ENCODE measurements at places on chromosomes 2 and 18. TPM values are rescaled to one million over a fixed set of nuclear protein-coding genes. Genes with fewer than 3 reads are reported as not detected.
A peak's percentile ranks its signal among the peaks of the same experiment; 100 is the strongest.

Gene FHL2
- total RNA-seq: 1.5 TPM

Gene B3GNT7
- not detected for total RNA-seq

- no peaks in the 10 kb centered on the region for H3K36me3 ChIP-seq
- no peak for DNase-seq
- no peak overlapping the region for H3K4me3 ChIP-seq
Observed at GRCh38 chr2:201107624-201108023, 8.3 kb upstream of the CFLAR start.

- H3K4me1 ChIP-seq: peaks cover 12% of the 10 kb centered on the region
- no peak for DNase-seq
- no peaks in the 10 kb centered on the region for H3K27me3 ChIP-seq
- no peak overlapping the region for H3K4me3 ChIP-seq
- H3K36me3 ChIP-seq: no peaks in the 10 kb centered on the region
- no peak overlapping the region for H3K27ac ChIP-seq
Observed at GRCh38 chr2:153230977-153231376, 247.6 kb downstream of the RPRM start.

GRCh38 chr2:170813611-170814532, 2.8 kb upstream of the GAD1 start:
- peaks cover 2% of the 10 kb centered on the region for H3K36me3 ChIP-seq
- peak; percentile 48 for DNase-seq
- H3K27me3 ChIP-seq: peaks cover 60% of the 10 kb centered on the region
- no peak overlapping the region for H3K27ac ChIP-seq
- H3K4me3 ChIP-seq: no peak overlapping the region

GRCh38 chr2:137929519-137929916, 34.8 kb upstream of the HNMT start:
- no peaks in the 10 kb centered on the region for H3K36me3 ChIP-seq
- H3K4me1 ChIP-seq: no peaks in the 10 kb centered on the region
- no peak for DNase-seq

DNA sequence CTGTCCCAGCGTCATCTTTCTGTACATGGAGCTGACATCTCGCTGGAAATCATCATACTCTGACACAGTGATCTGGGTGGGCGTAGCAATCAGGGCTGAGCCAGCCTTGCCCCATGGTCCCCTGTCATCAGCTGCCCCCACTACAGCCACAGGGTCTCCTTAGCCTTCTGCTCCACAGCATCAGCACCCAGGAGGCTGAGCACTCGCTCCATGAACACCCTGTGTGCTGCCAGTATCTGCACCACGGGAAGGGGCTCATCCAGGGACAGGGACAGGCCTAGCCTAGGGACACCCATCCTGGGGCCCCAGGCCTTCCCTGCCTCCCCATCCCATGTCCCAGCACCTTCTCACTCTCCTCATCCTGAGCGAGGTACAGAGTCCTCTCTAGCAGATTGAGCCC, 11.4 kb downstream of the ALPG start:
- H3K36me3 ChIP-seq: no peaks in the 10 kb centered on the region
- no peak overlapping the region for H3K4me3 ChIP-seq
- H3K27ac ChIP-seq: no peak overlapping the region
- peaks cover 42% of the 10 kb centered on the region for H3K27me3 ChIP-seq

Data from activated CD4-positive, alpha-beta memory T cell treated with anti-CD3 and anti-CD28 coated beads for 36 hours (primary cell).